ENCODE measurements at places on chromosomes 1 and 21.

GRCh38 chr1:239899747-239900146 is 191.9 kb upstream of the FMN2 start:
- DNase-seq: no peak

DNA sequence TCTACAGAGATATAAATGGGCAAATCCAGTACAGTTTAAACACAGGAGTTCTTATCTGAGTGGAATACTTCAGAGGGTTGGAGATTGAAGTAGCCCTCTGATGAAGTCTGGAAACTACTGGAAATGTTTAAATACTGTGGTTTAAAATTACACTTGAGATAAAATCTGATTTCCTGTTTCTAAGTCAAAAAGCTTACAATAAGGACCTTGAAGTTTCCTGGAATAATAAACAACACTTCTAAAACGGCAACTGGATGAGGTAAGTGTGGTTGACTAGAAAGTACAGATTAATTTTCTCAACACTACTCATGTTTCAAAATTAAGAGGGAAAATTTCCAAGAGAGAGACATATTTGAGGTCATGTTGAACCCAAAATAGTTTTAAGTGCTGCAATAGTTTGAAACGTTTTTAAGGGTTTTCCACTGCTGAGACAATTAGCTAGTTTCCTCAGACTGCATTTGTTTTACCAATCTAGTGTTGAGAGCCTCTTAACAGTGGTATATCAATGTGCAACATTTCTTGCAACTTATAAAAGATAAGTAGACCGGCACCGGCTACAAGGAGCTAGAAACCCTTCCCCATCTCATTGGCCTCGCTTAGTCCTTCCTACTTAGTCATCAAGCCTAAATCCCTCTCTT is 27.4 kb downstream of the KCNA3 start:
- no peak for DNase-seq

- no peak for DNase-seq
Observed at GRCh38 chr21:31898933-31899630, 26.3 kb downstream of the HUNK start.

DNA sequence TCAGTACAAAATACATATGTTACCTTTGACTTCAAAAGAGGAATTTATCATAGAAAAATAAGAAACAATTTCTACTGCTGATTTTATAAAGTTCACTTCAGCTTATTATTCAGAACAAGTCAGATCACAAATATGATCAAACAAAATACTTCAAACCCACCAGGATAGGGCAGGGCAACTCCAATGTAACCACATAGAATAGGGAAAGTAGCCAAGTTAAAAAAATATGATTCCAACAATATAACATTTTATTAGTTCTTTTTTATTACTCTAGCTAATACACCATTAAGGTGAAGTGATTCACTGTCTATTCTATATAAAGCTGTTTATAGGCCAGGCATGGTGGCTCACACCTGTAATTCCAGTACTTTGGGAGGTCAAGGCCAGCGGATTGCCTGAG is 54.6 kb upstream of the ZNHIT6 start:
- no peak for DNase-seq

DNA sequence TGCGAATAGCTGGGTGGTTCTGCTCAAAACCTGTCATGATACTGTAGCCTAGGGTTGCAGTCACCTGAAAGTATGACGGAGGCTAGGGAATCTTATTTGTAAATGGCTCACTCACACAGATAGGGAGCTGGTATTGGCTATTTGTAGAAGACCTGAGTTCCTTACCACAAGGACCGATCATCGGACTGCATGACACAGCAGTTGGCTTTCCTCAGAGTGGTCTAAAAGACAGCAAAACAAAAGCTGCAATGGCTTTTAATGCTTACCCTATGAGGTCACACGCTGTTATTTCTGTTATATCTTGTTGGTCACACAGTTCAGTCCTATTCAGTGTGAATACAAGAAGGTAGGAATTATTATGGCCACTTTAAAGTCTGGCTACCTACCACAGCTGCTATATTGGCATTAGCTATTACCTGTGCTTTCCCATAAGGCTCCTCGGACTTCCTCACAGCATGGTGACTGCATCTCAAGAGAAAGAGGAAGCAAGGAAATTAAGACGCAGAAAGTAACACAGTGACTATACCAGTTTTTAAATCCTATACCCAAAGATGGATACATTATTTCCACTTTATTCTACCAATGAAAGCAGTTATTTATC is 68.4 kb upstream of the LRRC7 start:
- no peak for DNase-seq

- DNase-seq: no peak
Observed at GRCh38 chr1:32791881-32792280, 25.3 kb downstream of the YARS1 start.

DNA sequence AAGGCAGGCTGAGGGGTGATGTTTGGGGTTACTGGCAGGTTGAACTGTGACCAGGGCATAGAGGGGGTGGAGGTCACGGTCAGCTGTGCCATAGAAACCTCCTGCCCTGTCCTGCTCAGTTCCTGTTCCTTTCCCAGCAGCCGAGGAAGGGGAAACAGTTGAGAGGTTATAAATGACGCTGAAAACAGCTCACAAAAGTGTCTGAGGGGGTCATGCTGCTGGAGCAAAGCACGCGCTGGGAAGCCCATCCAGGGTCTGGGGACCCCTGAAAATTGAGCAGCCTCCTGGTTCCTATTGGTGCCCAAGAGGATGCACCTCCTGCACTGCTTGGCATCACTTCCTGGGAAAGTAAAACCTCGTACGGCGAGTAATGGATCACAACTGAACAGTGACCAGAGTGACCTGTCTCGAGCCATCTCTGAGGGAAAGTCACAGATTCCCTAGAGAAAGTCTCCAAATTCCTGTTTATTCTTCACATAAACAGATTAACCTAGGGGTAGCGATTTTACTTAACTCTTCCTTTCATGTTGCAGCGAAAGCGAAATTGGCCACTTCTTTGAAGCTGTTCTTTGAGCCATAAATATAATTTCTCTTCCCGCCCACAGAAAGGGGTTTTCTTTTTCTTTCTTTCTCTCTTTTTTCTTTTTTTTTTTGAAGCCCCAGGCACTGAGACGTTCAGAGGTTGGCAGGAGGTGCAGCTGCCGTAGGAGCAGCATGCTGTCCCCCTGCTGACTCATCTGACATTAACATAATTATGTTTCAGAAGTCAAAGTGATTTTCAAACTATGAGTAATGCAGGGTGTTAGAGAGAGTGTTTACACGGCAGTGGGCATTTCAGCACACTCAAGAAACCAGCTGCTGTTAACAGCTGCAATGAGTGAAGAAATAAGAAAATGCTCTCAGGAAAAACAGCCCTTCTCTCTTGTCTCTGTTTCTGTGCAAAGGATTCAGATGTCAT is 41.8 kb upstream of the ATF3 start:
- peak; percentile 87 for DNase-seq

GRCh38 chr1:238457610-238458009 is 566.9 kb upstream of the ZP4 start:
- DNase-seq: no peak

GRCh38 chr1:66434096-66434495 is 99.9 kb upstream of the SGIP1 start:
- no peak for DNase-seq

DNA sequence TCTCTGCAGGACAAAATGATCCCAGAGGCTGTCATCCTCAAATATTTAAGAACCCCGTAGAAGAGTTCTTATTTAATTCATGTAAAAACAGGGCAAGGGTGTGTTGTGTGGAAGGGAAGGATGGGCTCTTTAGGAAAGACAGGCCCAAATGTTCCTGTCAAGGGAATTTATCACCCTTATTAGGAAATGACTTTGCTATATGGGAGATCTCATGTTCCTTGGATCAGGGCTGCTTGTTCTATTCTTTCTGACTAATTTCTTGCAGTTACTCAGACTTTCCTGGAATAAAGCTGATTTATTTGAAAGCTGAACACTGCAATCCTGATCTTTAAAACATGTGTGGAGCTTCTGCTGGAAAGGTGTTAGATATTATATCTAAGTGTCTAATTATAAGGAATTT is 72.8 kb downstream of the SELENOF start:
- DNase-seq: no peak

GRCh38 chr1:60415696-60416095 is 342.1 kb upstream of the C1orf87 start:
- no peak for DNase-seq

GRCh38 chr1:8651236-8651890 is 166.1 kb downstream of the RERE start:
- DNase-seq: no peak

- DNase-seq: no peak
Observed at GRCh38 chr1:31551208-31551607, 25.1 kb upstream of the TINAGL1 start.

- no peak for DNase-seq
Observed at GRCh38 chr1:215406927-215407326, 160.2 kb upstream of the KCTD3 start.

DNA sequence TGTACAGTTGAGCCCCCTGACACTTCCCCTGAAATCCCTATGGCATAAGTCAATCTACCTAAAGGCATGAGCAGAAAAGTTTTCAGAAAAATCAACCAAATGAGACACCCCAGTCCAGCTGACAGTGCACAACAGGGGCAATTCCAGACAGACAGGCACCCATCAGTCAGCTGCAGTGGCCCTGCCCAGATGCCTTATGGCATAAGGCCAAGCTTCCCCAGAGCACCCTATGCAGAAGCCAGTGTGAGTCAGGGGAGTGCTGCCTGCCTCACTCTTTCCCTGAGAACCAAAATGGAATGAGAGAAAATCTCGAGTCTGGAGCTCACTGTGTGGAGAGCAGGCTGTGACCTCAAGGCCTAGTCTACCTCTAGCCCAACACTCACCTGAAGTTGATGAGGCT is 38.1 kb downstream of the MRAP start:
- no peak for DNase-seq

GRCh38 chr1:84632673-84633434 is 57.4 kb downstream of the SSX2IP start:
- no peak for DNase-seq

GRCh38 chr1:59743324-59744091 is 71.2 kb upstream of the HOOK1 start:
- DNase-seq: no peak

GRCh38 chr1:199956005-199956404 is 71.5 kb upstream of the NR5A2 start:
- no peak for DNase-seq

DNA sequence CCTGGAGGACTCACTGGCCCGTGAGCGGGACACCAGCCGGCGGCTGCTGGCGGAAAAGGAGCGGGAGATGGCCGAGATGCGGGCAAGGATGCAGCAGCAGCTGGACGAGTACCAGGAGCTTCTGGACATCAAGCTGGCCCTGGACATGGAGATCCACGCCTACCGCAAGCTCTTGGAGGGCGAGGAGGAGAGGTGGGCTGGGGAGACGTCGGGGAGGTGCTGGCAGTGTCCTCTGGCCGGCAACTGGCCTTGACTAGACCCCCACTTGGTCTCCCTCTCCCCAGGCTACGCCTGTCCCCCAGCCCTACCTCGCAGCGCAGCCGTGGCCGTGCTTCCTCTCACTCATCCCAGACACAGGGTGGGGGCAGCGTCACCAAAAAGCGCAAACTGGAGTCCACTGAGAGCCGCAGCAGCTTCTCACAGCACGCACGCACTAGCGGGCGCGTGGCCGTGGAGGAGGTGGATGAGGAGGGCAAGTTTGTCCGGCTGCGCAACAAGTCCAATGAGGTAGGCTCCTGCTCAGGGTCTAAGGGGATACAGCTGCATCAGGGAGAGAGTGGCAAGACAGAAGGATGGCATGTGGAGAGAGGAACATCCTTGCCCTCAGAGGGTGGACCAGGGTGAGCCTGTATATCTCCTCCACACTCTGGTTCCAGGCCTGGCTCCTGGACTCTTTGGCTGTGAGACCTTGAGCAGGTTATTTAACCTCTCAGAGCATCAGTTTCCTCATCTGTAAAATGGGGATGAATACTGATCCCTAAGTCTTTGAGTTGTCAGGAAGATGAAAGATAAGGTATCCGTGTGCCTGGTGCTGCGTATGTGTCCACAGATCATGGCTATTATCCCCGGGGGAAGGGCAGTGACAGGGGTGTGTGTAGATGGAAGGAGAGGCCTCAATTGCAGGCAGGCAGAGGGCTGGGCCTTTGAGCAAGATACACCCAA is 17.2 kb upstream of the SEMA4A start:
- no peak for DNase-seq

GRCh38 chr1:184156521-184157393 is 105.2 kb downstream of the TSEN15 start:
- DNase-seq: no peak

DNA sequence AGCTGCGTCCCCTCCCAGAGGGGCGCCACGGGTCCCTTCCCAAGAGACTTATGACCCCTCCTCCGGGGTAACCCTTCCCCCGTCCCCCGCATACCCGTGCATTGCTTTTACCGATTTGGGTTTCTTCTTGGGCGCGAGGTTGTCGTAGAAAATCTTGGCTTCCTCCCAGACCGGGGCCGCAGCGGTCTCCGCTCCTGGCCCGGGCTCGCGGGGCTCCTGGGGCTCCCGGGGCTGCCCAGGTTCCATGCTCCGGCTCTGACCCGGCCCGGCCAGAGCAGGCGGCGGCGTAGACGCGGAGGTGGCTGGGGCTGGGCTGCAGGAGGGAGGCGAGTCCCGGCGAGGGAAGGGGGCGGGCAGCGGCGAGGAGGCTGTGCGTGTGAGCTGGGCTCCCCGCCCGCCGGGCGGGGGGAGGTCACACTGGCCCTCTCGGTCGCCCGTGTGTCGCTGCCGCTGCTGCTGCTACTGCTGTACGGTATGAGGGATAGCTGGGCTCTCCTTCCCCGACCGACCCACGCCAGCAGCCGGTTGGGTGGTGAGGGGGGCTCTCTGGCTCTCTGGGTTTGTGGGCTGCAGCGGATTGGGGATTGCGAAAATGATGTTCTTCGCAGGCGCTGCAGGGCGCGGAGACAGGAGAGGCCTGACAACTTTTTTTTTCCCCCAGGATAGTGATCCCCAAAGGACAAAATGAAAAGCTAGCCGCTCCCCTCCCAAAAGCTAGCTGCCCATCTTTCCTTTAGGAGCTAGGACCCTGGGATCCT is at the start of gene NT5C1A:
Gene NT5C1A, minus strand, starts transcription at position 315 of the 758 bp plus-strand sequence. Its CDS starts 69 bp downstream, at position 246.
- DNase-seq: no peak

DNA sequence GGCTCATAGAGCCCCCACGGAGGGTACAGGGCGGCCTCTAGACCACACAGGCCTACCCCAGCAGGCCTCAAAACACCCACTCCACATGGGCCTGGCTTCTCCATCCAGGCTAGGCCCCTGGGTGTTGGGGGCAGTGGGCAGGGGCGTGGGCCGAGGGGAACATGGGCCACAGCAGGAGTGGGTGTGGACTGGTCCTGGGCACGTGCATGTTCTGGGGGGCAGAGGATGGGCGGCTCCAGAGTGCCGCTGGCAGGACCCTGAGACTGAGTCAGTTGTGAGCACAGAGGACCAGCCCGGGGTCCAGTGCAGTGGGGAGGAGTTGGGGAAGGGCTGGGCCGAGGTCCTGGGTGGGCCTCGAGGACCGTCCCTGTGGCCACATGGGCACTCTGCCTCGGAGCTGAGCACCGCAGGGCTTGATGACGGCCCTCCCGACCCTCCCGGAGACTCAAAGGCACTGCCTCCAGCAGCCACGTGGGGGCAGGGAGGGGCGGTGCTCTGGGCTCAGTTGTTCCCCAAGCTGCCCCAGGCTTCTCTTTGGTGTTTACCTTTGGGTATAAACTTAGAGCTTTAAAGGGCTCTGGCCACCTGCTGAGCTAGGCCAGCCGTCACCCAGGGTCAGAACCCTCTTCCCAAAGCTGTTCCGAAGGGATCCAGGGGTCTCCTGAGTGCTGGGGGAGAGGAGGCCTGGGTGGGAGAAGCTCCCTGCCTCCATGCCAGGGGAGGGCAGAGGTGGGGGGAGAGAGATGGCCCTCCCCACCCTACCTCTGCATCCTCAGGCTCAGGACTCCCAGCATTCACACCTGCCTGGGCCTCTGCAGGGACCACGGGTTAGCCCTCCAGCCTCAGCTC is 79.9 kb downstream of the MORN1 start:
- DNase-seq: no peak

GRCh38 chr1:153360592-153361479 is 3.2 kb downstream of the S100A9 start:
- no peak for DNase-seq

Data from GM12864 (cell line).